ENCODE measurements at places on chromosomes 2 and 18. TPM values are rescaled to one million over a fixed set of nuclear protein-coding genes. Genes with fewer than 3 reads are reported as not detected.

Gene MSTN
- 0.18 TPM for total RNA-seq

DNA sequence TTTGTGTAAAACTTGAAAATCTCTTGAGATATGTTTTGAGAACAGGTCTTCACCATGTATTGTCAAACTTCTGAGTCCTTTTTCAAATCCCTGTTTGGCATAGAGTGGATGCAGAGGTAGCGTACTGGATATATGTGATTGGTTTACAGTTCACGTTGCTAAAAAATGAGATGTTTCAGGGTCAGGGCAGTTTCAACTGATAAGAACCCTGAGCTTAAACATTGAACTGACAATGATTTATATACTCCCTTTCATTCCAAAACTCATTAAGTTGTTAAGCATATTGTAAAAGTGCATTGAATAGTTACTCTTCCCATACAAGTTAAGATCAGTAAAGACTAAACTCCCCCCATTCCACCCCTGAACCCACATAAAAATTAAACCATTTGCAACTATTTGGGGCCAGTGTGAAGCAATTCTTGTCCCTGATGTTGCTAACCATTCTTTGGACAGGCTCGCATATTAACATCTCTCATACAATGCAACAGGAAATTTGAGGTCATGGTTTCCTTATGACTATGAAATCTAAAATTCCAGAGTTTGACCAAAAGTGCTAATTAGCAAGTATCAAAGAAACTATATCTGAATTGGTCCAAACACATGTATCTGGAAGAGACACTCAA is 470.9 kb upstream of the ACVR2A start:
- DNase-seq = no peak

Gene ANKRD39
- 12.2 TPM for total RNA-seq

- DNase-seq = no peak
These were observed 449.5 kb upstream of the HNRNPA3 start for GRCh38 chr2:176763130-176763529.

GRCh38 chr18:50128506-50129271 is 66.3 kb downstream of the MYO5B start:
- no peak for DNase-seq
